Right lobe of liver (tissue), 6 donors: ENCODE measurements at places on chromosomes 6 and 20. TPM values are rescaled to one million over a fixed set of nuclear protein-coding genes. Genes with fewer than 3 reads are reported as not detected.

- no peaks in the 10 kb centered on the region for H3K4me1 ChIP-seq
- no peak for DNase-seq
- H3K36me3 ChIP-seq: no peaks in the 10 kb centered on the region
These were observed 79.9 kb downstream of the ZNF217 start for GRCh38 chr20:53513489-53514298.

- DNase-seq: no peak
- H3K4me1 ChIP-seq: no peaks in the 10 kb centered on the region
- no peaks in the 10 kb centered on the region for H3K27me3 ChIP-seq
- H3K36me3 ChIP-seq: no peaks in the 10 kb centered on the region
- no peak overlapping the region for H3K4me3 ChIP-seq
These were observed 348.3 kb downstream of the BCKDHB start for GRCh38 chr6:80454661-80455365.

- no peaks in the 10 kb centered on the region for H3K36me3 ChIP-seq
- no peak overlapping the region for H3K27ac ChIP-seq
- no peaks in the 10 kb centered on the region for H3K4me1 ChIP-seq
- no peak overlapping the region for H3K4me3 ChIP-seq
- no peaks in the 10 kb centered on the region for H3K27me3 ChIP-seq
These were observed 46.2 kb upstream of the RFPL4B start for GRCh38 chr6:112300896-112301295.

DNA sequence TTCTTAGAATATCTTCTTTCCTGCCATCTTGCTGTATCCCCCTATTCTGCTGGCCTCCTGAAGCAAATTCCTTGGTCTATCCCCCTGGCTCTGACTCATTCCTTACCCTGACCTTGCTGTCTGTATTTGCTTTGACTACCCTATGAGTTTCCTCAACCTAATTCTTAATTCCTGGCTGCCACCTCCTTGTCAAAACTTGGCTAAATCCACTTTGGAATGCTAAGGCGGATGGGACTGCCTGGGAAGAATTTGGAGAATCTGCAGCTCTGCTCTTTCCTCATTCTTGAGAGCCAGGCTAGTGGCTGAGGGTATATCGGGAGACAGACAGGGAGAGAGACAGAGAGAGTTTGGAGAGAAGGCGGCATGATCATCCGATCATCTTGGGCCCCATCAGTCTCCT, 24.4 kb downstream of the CAP2 start:
- no peak for DNase-seq
- no peaks in the 10 kb centered on the region for H3K27me3 ChIP-seq
- no peak overlapping the region for H3K27ac ChIP-seq
- H3K4me3 ChIP-seq: no peak overlapping the region

- no peaks in the 10 kb centered on the region for H3K27me3 ChIP-seq
- H3K36me3 ChIP-seq: peaks cover 37% of the 10 kb centered on the region
- no peak for DNase-seq
These were observed 5.2 kb downstream of the ZNFX1 start for GRCh38 chr20:49272654-49273053.

DNA sequence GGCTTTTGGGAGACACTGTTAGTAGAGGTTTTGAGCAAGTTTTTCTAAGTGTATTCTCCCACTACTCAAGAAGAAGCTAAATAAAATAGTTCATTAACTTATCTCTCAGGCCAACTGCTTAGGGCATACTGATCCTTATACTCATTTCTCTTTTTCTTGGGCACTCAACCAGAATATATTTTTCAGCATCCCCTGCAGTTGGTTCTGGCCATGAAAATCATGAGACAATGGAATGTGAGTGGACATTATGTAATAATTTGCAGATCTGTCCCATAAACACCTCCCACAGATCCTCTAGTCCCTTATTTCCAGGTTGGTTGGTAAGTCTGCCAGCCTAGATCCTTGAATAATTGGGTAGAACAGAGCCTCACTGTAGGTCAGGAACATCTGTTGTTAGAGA, 136.7 kb downstream of the AIG1 start:
- H3K4me1 ChIP-seq: no peaks in the 10 kb centered on the region
- DNase-seq: no peak
- H3K27me3 ChIP-seq: no peaks in the 10 kb centered on the region
- no peak overlapping the region for H3K4me3 ChIP-seq
- H3K27ac ChIP-seq: no peak overlapping the region
- H3K36me3 ChIP-seq: no peaks in the 10 kb centered on the region

DNA sequence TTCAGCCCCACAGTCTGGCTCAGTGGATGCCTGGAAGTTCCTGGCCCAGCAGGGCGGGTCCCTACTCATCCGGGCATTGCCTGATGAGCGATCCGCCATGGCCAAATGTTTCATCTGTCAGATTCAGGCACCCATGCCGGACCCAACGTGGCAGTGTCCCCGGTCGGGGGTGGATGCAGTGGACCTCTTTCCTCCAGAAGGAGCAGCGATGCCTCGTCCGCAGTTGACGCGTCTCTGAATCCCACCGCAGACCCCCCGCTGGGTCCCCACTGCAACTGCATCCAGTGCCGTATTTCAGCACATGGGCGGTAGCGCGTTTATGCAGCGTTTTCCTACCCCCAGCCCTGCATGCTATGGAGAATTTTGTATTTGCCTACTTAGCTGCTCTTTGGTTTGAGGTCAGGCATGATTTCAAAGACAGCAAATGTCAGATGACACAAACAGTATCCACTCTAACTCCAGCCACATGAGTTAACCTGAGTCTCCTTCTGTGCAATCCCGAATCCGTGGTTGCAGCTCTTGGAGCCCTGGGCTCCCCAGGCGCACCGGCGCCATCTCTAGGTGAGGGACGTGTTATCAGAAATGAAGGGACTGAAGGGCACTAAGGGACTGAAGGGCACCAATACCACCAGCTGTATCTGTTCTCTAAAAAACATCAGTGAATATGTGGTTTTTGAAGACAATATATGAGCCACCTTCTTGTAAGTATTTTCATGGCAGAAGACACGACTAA, 72.6 kb upstream of the THBS2 start:
- no peaks in the 10 kb centered on the region for H3K27me3 ChIP-seq
- H3K36me3 ChIP-seq: no peaks in the 10 kb centered on the region
- DNase-seq: no peak
- no peak overlapping the region for H3K27ac ChIP-seq
- no peak overlapping the region for H3K4me3 ChIP-seq
- no peaks in the 10 kb centered on the region for H3K4me1 ChIP-seq

Gene ALDH8A1
- 91.4 TPM for total RNA-seq

Gene UBE2C
- 1.2 TPM for total RNA-seq

DNA sequence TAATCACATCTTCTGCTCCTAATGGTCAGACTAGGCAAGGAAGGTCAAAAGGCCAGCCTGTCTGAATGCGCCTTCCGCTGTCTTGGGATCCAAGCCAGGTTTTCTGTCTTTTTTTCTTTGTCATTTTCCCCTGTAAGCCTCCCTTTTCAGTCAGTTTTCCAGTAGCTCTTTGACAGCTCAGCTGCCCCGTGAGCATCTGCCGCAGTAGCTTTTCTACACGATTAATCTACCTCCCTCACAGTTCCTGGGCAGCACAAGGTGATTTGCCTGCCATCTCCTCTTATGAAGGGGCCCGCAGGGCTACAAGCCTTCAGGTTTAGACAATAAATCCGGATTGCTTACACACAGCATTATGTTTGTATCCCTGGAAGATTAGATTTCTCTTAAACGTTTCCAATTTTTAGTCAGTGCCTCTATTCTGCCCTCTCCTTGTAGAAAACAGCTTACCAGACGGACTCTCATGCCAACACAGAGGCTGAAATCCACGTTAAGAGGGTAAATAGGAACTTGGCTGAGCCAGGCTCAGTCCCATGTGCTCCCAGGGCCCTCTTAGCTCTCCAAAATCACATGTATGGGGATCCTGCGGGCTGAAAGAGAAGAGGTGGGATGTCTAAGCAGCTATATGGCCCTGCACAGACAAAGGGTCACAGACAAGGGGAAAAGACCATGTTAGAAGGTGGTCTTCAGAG, 77.2 kb downstream of the LY86 start:
- H3K27ac ChIP-seq: no peak overlapping the region
- H3K4me3 ChIP-seq: no peak overlapping the region
- no peak for DNase-seq
- H3K4me1 ChIP-seq: peaks cover 16% of the 10 kb centered on the region
- no peaks in the 10 kb centered on the region for H3K27me3 ChIP-seq

Gene HLA-DPA1
- total RNA-seq: 23.8 TPM

Gene DOK5
- total RNA-seq: not detected

GRCh38 chr20:63787302-63787701, 43.8 kb downstream of the ZBTB46 start:
- H3K4me1 ChIP-seq: no peaks in the 10 kb centered on the region
- H3K36me3 ChIP-seq: no peaks in the 10 kb centered on the region
- no peak for DNase-seq
- no peaks in the 10 kb centered on the region for H3K27me3 ChIP-seq

Gene CLPSL1
- total RNA-seq: not detected

Gene TRMT6
- total RNA-seq: 3.6 TPM

Gene XKR7
- total RNA-seq: not detected

- DNase-seq: no peak
- H3K27me3 ChIP-seq: no peaks in the 10 kb centered on the region
- H3K27ac ChIP-seq: no peak overlapping the region
These were observed 8.9 kb upstream of the SOX12 start for GRCh38 chr20:316316-317068.

Gene CD93
- total RNA-seq: 6.8 TPM

GRCh38 chr6:78861509-78861908, 5.8 kb upstream of the IRAK1BP1 start:
- H3K4me3 ChIP-seq: no peak overlapping the region
- H3K36me3 ChIP-seq: no peaks in the 10 kb centered on the region
- peaks cover 1% of the 10 kb centered on the region for H3K4me1 ChIP-seq
- DNase-seq: no peak
- no peaks in the 10 kb centered on the region for H3K27me3 ChIP-seq

DNA sequence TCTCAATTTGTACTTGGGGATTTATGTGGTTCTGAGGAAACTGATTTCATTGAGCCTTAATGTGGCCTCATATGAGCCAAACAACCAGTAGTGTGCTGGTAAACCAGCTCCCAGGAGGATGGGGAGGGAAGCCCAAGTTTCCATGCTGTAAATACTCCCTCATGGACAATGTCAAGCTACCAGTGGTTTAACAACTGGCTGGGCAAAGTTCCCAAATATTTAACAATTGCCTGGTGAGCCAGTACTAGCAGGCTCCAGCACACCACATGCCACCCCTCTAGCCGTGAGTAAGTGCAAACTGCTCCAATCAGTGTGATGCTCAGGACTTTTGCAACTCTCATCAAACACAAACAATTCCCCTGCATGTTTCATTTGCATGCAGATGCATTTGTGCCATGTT, 19.2 kb upstream of the CDKN1A start:
- no peaks in the 10 kb centered on the region for H3K27me3 ChIP-seq
- no peaks in the 10 kb centered on the region for H3K36me3 ChIP-seq
- no peak overlapping the region for H3K4me3 ChIP-seq
- no peaks in the 10 kb centered on the region for H3K4me1 ChIP-seq
- no peak for DNase-seq

DNA sequence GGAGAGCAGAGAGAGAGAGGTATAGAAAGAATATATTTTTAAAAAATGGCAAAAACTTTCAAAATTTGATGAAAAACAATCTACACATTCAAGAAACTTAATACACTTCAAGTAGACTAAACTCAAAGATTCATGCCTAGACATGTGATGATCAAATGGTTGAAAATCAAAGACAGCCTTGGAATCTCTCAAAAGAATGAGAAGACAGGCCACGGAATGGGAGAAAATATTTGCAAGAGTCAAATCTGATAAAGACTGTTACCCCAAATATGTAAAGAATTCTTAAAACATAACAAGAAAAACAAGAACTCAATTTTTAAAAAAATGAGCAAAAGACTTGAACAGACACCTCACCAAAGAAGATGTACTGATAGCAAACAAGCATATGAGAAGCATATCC, 49.7 kb downstream of the THEMIS start:
- H3K4me1 ChIP-seq: no peaks in the 10 kb centered on the region
- no peak overlapping the region for H3K27ac ChIP-seq
- DNase-seq: no peak
- no peaks in the 10 kb centered on the region for H3K27me3 ChIP-seq

- no peak for DNase-seq
- H3K4me3 ChIP-seq: no peak overlapping the region
- H3K27me3 ChIP-seq: no peaks in the 10 kb centered on the region
- no peaks in the 10 kb centered on the region for H3K4me1 ChIP-seq
These were observed 29.6 kb downstream of the TAB2 start for GRCh38 chr6:149347067-149347466.

GRCh38 chr6:12138381-12138780, 126.3 kb downstream of the HIVEP1 start:
- H3K36me3 ChIP-seq: no peaks in the 10 kb centered on the region
- H3K4me1 ChIP-seq: no peaks in the 10 kb centered on the region
- H3K4me3 ChIP-seq: no peak overlapping the region
- H3K27ac ChIP-seq: no peak overlapping the region
- no peaks in the 10 kb centered on the region for H3K27me3 ChIP-seq

GRCh38 chr6:145891126-145891525, 73.0 kb downstream of the SHPRH start:
- H3K4me1 ChIP-seq: no peaks in the 10 kb centered on the region
- no peak for DNase-seq
- no peaks in the 10 kb centered on the region for H3K27me3 ChIP-seq
- no peak overlapping the region for H3K27ac ChIP-seq
- H3K4me3 ChIP-seq: no peak overlapping the region
- no peaks in the 10 kb centered on the region for H3K36me3 ChIP-seq

Gene CTCFL
- 0.18 TPM for total RNA-seq

Gene PARD6B
- total RNA-seq: 6.8 TPM

DNA sequence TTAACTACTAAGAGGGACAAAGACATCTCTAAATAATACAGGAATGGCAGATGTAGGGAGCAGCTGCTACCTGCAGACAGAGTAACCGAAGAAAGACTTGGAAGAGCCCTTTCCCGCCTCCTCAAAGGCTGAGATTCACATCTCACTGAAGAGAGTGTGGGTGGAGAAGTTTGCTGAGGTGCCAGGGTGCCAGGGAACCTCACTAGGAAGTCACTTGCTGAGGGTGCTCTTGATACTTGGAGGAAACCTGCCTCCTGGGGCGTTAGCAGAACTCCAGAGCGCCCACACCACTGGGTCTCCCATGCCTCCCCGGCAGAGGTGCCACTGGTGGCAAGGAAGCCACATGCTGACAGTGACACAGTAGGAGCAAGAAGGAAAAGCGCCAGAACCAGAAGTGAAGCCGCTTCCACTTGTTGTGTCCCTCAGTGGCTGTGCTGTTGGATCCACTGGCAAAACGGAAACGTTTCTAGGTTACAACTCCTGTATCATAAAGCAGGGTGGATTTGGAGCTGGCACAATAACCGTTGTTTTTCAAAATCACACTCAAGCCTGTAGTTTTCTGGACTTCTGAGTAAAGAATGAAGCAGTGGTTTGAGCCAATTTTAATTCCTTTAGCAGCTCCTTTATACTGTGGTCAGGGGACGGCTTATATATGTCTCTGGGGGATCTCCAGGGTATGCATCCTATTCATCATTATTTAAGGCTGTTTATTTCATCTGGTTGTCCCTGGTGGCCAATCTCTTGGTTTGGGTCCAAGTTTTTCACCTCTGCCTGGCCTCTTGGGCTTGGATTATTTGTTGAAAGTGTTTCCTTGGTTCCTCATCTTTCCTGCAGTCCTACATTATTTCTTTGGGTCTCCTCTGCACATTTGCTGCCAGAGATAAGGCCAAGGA, 64.5 kb downstream of the CDC5L start:
- no peaks in the 10 kb centered on the region for H3K36me3 ChIP-seq
- no peak for DNase-seq
- H3K27me3 ChIP-seq: no peaks in the 10 kb centered on the region
- no peak overlapping the region for H3K27ac ChIP-seq
- H3K4me1 ChIP-seq: no peaks in the 10 kb centered on the region

Gene TSPO2
- 0.86 TPM for total RNA-seq

Gene OR2B6
- not detected for total RNA-seq

- no peak overlapping the region for H3K27ac ChIP-seq
- no peaks in the 10 kb centered on the region for H3K4me1 ChIP-seq
- no peak overlapping the region for H3K4me3 ChIP-seq
- H3K36me3 ChIP-seq: no peaks in the 10 kb centered on the region
These were observed 354.5 kb downstream of the CBLN4 start for GRCh38 chr20:55650657-55651360.
